ENCODE measurements at places on chromosomes 1 and 21. TPM values are rescaled to one million over a fixed set of nuclear protein-coding genes. Genes with fewer than 3 reads are reported as not detected.

The OVAAL gene
- total RNA-seq: not detected

The FNDC10 gene
- 0.77 TPM for total RNA-seq

The PLA2G4A gene
- total RNA-seq: 26.8 TPM

The ZNF593OS gene
- total RNA-seq: not detected

The KCNK2 gene
- 15.9 TPM for total RNA-seq

The SYT14 gene
- 3.3 TPM for total RNA-seq

The LRRIQ3 gene
- 0.12 TPM for total RNA-seq

The OR10Z1 gene
- 0.22 TPM for total RNA-seq

The CFHR5 gene
- total RNA-seq: not detected

The KRTAP10-10 gene
- not detected for total RNA-seq

The GNAT2 gene
- total RNA-seq: 0.33 TPM

The PCP4 gene
- total RNA-seq: not detected

The KRTAP10-3 gene
- total RNA-seq: not detected

The TDRD5 gene
- under 0.01 TPM for total RNA-seq

The SERTAD4 gene
- total RNA-seq: 0.33 TPM

The TMEM82 gene
- total RNA-seq: not detected

The DNAJC28 gene
- total RNA-seq: 1.1 TPM

The KRTAP19-3 gene
- total RNA-seq: not detected

Data from uterine smooth muscle cell (primary cell).